ENCODE measurements at places on chromosomes 2 and 18.
A peak's percentile ranks its signal among the peaks of the same experiment; 100 is the strongest.

- DNase-seq = no peak
These were observed 145.1 kb upstream of the RMP24 start for GRCh38 chr18:35827275-35827902.

GRCh38 chr18:23593720-23594119, 7.4 kb upstream of the NPC1 start:
- DNase-seq = peak; percentile 89

- no peak for DNase-seq
These were observed 107.7 kb upstream of the CDC42EP3 start for GRCh38 chr2:37779139-37779538.

GRCh38 chr18:3967359-3968180, 487.5 kb downstream of the DLGAP1 start:
- DNase-seq = no peak

GRCh38 chr2:157283468-157283867, 26.0 kb downstream of the GALNT5 start:
- DNase-seq = no peak

- peak; percentile 72 for DNase-seq
These were observed 98.0 kb downstream of the ADCYAP1 start for GRCh38 chr18:1002653-1003178.
